ENCODE measurements at places on chromosomes 1 and 21.
A peak's percentile ranks its signal among the peaks of the same experiment; 100 is the strongest.

DNA sequence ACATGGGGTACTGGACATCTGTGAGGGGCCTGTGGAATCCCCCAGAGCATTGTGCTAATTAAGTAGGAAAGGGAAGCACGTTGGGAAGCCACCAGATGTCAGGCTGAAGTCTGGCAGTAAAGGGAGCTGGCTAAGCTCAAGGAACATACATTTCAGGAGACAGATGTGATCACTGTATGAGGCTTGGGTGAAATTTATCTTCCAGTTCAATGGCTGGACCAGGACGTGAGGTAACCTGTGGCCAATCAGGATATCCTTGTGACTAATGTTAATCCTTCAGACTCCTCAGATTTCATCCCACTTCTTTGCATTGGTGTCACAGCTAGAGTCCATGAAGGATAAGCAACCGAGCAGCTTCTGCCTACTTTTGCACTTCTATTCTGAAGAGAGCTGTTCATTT, 110.2 kb upstream of the APP start:
- no peak for DNase-seq

GRCh38 chr1:39625462-39626273, 13.8 kb downstream of the HEYL start:
- no peak for DNase-seq

- no peak for DNase-seq
Measured at GRCh38 chr1:179955287-179955680, 674 bp downstream of the CEP350 start.

- no peak for DNase-seq
Measured at GRCh38 chr1:44453798-44454349, 48.8 kb downstream of the RNF220 start.

DNA sequence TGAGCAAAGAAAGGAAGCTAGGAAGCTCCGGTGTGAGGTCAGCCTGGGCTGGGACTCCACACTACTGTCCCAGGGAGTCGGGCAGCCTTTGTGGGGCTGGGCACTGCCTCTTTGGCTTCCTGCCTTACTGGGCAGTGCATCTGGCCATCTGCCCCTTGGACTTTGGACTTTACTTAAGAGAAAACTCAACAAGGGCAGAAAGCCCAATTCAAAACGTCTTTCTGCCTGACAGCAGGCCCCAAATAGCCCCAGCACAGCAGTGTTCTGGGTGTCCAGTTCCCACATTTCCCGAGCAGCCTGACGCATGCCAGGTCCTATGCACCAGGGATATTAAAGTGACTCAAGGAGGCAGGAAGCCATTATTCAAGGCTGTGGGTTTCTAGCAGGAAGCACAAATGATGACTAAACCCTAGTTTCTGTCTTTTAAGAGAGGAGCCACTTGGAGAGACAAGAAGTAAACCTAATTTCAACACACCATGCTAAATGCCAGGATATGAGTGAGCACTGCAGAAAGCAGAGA, 37.9 kb upstream of the EDEM3 start:
- peak; percentile 15 for DNase-seq

GRCh38 chr1:3465091-3465934, 10.8 kb downstream of the ARHGEF16 start:
- DNase-seq, result no peak

DNA sequence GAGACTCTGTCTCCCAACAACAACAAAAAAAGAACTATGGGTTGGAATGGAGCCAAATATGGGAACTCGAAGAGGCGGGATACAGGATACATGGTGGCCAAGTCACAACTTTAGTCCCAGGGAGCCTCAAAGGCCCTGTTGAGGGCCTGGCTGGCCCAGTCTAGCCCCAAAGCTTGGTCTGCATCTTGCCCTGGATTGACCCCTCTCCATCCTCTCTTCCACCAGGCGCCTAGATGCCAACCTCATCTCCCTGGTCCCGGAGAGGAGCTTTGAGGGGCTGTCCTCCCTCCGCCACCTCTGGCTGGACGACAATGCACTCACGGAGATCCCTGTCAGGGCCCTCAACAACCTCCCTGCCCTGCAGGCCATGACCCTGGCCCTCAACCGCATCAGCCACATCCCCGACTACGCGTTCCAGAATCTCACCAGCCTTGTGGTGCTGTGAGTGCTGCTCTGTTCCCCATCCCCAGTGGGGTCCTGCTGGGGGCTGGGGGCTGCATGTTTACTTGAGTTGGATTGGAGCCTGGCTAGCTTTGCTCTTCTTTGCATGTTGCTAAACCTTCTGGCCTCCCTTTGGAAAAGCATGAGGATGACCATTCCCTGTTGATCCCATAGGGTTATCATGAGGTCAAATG, 65.5 kb downstream of the UBE2T start:
- DNase-seq, result no peak

DNA sequence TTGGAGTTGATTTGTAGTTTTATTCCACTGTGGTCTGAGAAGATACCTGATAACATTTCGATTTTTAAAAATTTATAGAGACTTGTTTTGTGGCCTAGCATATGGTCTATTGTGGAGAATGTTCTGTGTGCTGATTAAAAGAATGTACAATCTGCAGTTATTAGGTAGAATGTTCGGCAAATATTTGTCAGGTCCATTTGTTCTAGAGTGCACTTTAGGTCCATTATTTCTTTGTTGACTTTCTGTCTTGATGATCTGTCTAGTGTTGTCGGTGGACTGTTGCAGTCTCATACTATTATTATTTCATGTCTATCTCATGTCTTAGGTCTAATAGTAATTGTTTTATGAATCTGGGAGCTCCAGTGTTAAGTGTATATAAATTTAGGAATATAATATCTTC, 116.8 kb downstream of the NME7 start:
- DNase-seq, result no peak

- no peak for DNase-seq
Measured at GRCh38 chr1:179938752-179939151, 15.9 kb upstream of the CEP350 start.

- no peak for DNase-seq
Measured at GRCh38 chr1:39745016-39745670, 6.5 kb downstream of the PPIE start.

GRCh38 chr1:223401873-223402789, 8.9 kb downstream of the CCDC185 start:
- DNase-seq, result no peak

GRCh38 chr1:230826166-230826875, 42.0 kb downstream of the C1orf198 start:
- DNase-seq, result no peak

- no peak for DNase-seq
Measured at GRCh38 chr1:217494767-217495166, 136.1 kb downstream of the GPATCH2 start.

DNA sequence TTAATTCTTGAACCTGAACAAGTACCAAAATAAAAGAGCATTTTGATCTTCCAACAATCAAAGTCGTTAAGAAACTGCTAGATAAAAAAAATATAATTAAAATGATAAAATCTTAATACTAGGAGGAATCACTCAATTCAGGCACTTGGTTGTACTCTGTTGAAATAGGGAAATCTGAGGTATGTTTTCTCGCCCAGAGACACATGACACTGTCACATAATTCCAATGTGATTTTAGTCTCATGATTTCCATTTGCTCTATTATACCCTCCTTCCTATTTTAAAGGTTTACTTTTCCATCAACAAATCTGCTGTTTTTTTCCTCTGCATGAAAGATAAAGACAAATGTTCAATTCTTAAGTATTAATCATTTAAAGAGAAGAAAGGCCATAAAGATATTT, 97.6 kb downstream of the ZZZ3 start:
- no peak for DNase-seq

- no peak for DNase-seq
Measured at GRCh38 chr1:30986755-30987154, 78.2 kb upstream of the SDC3 start.

- DNase-seq, result no peak
Measured at GRCh38 chr1:235206533-235207208, 45.6 kb upstream of the RBM34 start.

DNA sequence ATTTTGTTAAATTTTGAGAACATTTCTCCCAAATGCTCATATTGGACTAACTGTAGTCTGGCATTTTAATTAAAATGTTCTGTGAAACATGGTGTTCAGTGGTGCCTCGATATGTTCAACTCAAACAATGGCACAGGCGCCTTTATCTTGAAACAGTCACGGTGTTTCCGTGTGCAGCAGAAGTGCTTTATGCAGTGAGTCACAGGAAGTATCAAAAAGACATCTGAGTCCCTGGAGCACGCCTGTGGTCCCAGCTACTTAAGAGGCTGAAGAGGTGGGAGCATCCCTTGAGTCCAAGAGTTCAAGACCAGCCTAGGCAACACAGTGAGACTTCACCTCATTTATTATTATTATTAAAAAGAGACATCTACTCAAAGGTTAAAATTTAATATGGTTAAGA, 52.2 kb downstream of the GREM2 start:
- DNase-seq, result no peak

GRCh38 chr1:229139331-229140118, 131.4 kb upstream of the RAB4A start:
- DNase-seq, result no peak

DNA sequence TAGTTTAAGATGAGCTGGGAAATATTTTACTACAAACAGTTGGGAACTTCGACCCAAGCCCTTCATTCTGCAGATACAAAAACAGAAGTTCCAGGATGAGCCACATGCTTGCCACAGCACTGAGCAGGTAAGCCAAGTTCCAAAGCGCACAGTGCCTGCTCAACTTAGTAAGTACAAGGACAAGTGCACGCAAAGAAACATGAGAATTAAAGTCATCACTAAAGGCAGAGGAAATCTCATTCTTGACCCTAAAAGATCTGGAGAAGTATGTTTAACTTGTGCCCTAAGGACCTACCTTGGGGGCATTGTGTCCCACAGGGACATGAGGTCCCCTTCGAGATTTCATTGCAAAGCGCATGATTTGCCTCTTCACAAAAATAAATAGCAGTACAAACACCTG, 1.2 kb upstream of the UBAP2L start:
- DNase-seq, result no peak

DNA sequence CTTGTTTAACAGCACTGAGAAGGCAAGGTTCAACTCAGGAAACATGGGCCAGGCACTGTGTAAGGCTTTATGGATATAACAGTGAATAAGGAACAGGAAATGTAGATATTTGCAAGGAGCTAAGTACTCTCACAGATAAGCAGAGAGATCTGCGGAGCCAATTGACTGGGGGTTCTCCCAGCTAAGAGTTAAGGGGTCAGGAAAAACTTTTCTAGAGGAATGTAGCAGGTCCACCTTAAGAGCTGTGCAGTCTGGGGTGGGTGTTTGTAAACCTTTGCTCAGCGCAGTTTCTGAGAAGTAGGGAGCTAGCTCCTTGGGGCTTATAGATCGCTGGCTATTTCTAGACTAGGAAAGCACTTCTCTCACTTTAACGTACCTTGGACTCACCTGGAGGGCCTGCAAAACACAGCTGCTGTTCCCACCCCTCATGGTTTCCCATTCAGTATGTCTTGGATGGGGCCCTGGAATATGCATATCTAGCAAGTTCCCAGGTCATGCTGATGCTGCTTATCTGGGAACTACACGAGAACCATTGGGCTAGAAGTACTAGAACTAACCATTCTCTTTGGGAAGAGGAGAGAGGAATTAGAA, 51.7 kb downstream of the TLCD4 start:
- no peak for DNase-seq

- DNase-seq, result no peak
Measured at GRCh38 chr21:44513389-44514217, 26.4 kb downstream of the KRTAP10-1 start.

GRCh38 chr1:38455829-38456530, 403.6 kb downstream of the RRAGC start:
- no peak for DNase-seq

DNA sequence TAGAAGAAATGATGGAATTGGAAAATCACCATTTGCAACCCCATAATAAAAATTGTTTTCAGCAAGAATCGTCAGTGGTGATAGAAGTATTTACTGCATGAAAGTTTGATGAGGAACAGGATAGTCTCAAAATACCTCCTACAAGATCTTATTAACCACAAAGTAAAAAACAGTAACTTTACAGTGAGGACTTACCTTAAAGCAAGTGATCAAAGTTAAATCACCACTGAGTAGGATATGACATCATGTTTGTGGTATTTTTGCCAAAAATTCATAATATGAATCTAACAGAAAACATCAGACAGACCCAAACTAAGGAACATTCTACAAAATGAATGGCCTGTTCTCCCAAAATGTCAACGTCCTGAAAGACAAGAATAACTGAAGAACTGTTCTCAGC, 19.9 kb downstream of the ALDH9A1 start:
- no peak for DNase-seq

GRCh38 chr1:203799971-203800370, 4.5 kb downstream of the ZBED6 start:
- no peak for DNase-seq

GRCh38 chr1:175597969-175598765, 145.2 kb downstream of the TNR start:
- no peak for DNase-seq

GRCh38 chr1:173479649-173480048, 2.5 kb downstream of the PRDX6 start:
- no peak for DNase-seq

DNA sequence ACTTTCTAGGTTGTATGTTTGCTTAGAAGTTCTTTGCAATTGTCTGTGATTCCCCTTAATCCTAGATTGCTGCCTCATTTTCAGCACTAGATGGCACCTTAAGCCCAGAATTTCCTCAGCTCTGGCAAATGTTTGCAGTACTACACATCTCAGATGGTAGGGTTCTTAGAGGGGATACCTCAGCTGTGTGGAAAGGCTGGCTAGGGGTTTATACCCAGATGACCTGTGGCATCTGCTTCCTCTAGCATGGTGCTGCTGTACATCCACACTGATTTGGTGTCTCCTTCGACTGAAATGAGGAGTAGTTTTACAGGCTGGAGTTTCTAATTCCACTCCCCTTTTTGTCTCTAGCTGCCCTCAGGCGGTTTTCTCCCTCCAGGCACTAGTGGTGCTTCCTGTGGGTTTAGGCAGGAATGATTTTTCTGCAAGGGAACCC, 23.5 kb downstream of the ASB17 start:
- no peak for DNase-seq

- DNase-seq, result no peak
Measured at GRCh38 chr1:204564835-204565234, 48.6 kb downstream of the MDM4 start.

DNA sequence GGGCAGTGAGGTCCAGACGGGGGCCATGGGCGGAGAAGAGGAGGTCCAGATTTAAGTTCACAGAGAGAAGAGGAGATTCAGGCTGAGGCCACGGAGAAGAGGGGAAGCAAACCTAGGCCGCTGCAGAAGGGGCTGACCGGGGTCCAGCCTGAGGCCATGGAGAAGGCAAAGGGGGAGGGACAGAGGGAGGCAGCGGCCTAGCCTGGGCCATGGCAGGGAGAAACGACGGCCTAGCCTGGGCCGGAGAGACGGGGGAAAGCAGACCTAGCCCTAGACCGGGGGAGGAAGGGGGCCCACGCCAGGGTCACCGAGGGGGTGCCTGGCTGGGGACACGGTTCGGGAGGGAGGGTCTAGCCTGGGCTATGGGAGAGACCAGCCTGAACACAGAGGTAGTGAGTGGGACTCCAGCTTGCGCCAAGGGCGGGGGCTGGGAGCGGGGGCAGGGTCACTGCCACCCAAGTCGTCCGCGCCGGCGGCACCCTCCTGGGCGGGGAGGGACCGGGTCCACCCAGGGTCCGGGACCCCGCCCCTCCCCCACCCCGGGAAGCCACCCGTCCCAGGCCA, 459 bp downstream of the CAPZB start:
- peak; percentile 22 for DNase-seq

All from activated CD4-positive, alpha-beta T cell treated with anti-CD3 and anti-CD28 coated beads, Interleukin-2, amount 50 U/mL, for 48 hours (primary cell).